ENCODE measurements at places on chromosomes 6 and 20.
A peak's percentile ranks its signal among the peaks of the same experiment; 100 is the strongest.

DNA sequence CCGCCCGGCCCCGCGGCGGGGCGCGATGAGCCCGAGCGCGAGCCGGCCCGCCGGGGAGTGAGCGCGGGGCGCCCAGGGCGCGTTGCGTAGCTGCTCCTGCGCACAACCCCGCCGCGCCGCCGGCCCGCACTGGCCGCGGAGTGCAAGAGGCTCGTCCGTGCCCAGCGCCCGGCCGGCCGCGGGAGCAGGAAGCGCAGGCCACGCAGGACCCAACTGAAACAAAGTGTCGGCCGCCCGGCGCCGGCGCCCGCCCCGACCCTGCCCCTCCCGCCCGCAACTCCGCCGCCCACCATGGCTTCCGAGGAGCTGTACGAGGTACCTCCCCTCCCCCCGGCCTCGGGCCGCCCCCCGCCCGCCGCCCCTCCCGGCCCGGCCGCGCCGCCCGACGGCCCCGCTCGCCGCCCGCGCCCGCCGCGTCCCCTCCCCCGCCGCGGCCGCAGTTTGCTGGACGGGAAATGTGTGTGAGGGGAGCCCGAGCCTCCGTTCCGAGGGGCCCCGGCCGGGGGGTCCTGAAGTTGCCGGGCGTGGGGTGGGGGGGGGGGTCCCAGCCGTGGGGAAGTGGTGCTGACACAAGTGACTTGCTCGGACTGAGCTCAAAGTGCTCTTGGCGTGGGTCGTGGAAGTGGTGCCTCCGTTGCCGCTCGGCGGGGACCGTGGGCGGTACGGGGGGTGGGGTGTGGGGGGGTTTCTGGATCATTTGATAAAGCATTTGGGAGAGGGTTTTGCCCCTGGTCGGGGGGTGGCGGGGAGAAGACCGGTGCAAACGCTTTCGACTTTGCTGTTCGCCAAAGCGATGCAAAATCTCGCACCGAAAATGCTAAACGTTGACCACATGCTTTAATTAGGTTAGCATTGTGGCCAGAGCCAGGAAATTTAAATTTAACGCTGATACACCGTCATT lies 539 bp downstream of the CDYL start:
- peak; percentile 48 for DNase-seq

DNA sequence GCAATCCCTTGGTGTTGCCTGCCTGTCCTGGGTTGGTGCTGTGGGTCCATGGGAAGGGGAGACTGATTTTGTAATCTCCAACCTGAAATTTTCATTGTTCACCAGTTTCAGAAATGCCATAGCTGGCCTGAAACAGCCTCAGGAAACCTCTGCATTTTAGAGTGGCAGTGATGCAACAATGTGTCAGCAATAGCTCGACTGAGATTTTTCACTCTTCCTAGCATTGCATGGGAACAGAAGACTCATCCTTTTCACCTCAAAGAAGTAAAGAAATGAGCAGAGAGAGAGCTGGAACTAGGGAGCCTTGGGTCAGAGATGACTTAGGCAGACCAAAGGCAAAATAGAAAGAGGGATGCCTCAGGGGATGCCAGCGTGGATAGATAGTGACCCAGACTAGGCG lies 23.7 kb upstream of the TMEM14A start:
- no peak for DNase-seq

DNA sequence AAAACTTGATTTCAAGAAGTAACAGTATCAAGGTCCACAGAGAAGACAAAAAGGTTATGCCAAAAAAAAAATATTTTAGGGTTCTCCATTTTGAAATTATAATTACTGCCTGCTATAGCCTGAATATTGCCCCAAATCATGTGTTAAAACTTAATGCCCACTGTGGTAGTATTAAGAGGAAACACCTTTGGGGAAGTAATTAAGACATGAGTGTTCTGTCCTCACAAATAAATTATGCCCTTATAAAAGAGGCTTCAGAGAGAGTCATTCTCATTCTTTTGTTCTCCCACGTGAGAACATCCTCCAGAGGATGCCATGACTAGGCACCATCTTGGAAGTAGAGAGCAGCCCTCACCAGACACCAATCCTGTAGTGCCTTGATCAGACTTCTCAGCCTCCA lies 66.2 kb downstream of the GMDS start:
- DNase-seq, result no peak

DNA sequence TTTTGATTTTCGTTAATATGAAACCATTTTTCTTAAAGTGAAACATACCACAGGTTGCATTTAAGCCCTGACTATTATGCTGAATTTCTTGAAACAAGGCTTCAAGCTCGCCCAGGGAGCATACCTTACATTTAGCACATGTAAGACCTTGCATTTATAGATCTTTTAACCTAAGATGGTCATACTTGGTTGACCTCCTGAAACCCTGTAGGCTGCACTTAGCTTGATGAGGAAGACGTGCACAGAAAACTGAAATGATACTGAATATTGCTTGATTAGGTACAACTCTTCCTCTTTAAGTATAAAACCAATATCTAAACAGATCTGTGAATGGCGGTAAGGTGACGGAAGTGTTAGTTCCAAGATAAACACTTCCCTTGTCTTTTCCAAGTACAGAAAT lies 82.2 kb downstream of the CTNNBL1 start:
- no peak for DNase-seq

- no peak for DNase-seq
Measured at GRCh38 chr6:73180763-73181619, 44.3 kb downstream of the KHDC1L start.
